ENCODE measurements at places on chromosomes 5 and 9.

- DNase-seq: no peak
These were observed 130.3 kb downstream of the FOXD1 start for GRCh38 chr5:73318308-73318719.

DNA sequence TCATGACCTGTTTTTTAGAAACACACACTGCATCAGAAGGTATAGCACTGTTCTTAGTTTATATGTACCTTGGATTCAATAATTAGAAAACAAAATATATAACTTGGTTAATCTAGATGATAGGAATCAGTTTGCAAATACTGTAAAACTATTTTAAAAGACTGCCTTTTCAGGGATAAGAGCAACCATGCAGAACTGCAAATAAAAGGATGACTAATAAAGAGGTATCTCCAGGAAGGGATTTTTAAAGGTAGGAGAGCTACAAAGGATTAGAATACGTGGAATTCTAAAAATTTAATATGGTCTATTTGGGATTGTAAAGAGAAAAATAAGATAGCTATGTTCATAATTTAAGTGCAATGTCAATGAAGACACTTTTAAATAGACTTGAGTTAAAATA, 9.4 kb downstream of the GABRA1 start:
- no peak for DNase-seq

- no peak for DNase-seq
These were observed 117.2 kb downstream of the APBA1 start for GRCh38 chr9:69554945-69555344.

DNA sequence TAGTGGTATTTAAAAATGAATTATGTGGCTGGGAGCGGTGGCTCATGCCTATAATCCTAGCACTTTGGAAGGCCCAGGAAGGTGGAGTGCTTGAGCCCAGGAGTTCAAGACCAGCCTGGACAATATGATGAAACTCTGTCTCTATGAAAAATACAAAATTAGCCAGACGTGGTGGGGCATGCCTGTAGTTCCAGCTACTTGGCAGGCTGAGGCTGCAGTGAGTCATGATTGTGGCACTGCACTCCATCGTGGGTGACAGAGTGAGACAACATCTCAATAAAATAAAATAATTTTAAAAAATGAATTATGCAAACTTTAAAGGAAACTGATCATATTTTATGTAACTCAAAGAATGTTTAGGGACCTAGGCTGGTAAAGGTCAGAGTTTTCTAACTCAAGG, 310.8 kb upstream of the DMRT1 start:
- DNase-seq: no peak

- DNase-seq: no peak
These were observed 167.3 kb downstream of the SEC61B start for GRCh38 chr9:99389087-99390033.

- no peak for DNase-seq
These were observed 133.9 kb downstream of the PTTG1 start for GRCh38 chr5:160555581-160555970.

GRCh38 chr5:5886812-5887486, 464.5 kb downstream of the ICE1 start:
- DNase-seq: peak; percentile 22

GRCh38 chr5:138138949-138139780, at the start of gene NME5:
Gene NME5 (minus strand): TSS chr5:138139428. CDS start chr5:138138780, 648 bp downstream.
- no peak for DNase-seq

DNA sequence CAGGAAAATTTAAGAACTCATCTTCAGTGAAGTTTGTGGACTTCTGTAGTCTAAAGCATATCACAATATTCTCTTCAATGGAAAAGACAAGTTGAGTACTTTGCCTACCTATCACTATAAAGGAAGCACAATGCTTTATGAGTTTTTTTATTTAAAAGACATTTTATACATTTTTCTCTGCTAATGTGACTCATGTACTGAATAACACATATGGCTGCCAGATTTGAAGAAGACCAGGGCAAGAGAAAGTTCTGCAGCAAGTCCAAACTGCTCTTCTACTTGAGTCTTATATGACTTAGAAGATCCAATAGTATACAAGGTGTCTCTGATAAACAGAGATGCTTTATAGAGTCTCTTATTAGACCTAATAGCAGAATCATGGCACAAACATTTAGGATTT, 978.4 kb downstream of the TLE4 start:
- DNase-seq: no peak

DNA sequence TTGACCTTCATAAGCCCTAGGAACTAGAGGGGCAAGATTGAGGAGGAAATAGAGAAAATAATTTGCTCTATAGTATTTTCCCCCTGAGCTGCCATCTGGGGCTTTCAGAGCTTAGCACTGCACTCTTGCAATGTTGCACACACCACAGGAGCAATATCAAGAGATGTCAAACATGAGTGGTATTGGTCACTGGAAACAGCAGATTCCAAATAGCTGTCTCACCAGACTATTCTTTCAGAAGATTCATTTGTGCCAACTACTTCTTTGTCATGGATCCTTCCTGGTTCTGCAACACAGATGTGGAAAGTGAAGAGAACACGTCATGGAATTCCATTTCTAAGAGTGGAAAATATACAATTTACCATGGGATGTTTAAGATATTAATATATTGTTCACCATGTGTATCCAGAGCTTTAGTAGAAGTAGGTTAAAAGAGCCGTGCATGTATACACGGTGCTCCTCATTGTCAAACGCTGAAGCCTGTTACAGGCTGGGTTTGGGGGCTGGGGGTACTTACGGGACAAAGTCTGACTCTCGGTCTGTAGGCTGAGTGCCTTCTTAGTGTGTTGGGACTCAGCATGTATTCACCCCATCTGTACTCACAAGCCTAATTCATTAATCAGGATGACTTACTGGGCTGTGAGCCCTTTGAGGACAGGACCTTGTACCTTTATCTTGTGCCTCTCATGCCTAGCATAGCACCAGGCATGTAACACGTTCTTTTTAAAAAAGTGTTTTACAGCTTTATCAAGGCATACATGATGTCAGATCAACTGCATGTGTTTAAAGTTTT, 31.4 kb upstream of the GDNF start:
- no peak for DNase-seq

GRCh38 chr9:69937360-69937759, 106.3 kb upstream of the MAMDC2 start:
- DNase-seq: no peak

DNA sequence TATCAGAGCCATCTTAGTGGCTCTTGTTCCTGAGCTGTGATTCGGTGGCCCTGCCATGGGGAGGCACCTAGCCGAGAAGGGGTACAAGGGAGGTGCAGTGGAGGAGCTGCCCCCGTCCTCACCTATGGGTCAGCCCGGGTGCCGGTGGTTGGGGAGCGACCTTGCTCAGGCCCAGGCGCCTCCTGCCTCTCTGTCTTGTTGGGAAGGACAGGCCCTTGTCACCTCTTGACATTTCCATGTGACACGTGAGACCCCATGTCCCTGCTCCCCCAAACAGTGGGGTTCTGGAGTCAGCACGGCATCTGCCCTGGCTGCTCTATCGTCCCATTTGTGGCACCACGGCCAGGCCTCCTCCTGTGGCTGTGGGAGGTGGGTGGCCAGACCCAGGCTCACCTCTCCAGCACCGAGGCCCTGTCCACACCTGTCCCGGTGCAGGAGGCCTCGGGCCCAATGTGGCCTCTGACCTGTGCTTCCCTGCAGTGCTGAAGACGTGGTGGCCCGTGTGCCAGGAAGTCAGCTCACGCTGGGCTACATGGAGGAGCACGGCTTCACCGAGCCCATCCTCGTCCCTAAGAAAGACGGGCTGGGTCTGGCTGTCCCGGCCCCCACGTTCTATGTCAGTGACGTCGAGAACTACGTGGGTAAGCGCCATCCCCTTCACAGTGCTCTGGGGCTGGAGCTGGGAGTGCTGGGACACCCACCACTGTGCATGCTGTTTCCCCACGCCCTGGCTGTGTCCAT, 68.9 kb downstream of the PHF2 start:
- DNase-seq: peak; percentile 0

- DNase-seq: no peak
These were observed 72.7 kb upstream of the ASS1 start for GRCh38 chr9:130372057-130372456.

GRCh38 chr5:37846786-37847310, 7.0 kb upstream of the GDNF start:
- DNase-seq: no peak

GRCh38 chr5:140609126-140609525, 23.8 kb downstream of the CD14 start:
- DNase-seq: no peak

DNA sequence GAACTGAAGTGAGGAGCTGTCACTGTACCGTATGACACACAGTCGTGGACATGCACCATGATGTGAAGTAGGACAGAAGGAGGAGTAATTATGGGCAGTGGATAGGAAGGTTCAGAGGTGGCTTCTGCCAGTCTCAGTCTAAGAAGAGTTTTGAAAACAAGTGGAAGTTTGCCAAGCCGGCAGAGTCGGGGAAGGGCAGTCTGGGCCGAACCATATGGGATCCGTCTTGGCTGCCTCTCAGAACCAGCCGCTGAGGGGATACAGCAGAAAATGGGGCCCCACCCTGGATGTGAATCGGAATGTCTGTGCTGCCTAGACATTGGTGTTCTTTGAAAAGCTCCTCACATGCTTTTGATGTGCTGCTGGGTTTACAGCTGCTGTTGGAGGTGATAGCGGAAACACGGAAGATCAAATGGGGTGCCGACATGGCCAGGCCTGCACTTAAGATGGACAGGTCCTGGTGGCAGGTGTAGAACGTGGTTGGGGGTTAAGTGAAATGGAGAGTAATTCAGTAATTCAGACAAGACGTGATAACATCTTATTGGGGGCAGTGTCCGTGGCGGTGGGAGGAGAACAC, 11.2 kb downstream of the SNX18 start:
- no peak for DNase-seq

DNA sequence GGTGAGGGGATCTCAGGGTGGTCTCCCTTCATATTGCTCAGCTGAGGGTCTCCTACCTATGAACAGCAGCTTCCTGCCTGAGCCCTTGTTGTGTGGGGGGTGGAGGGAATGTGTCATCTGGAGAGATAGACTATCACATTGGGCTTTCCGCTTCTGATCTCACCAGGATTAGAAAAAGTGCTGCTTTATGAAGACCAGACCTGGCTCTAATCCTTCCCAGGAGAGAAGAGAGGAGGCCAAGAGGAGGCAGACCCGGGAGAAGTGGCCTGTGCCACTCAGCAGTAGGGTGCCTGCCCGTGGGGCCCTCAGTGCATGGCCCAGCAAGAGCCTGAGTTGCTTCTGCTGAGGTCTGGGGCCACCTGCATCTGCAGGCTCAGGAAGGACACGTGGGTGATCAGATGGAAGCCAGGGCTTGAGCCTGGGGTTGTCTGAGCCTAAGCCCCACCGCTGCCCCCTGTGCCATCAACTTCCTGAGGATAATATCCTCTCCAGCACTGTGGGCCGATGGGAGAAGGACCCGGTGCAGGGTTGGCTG, 22.1 kb upstream of the COL5A1 start:
- no peak for DNase-seq

GRCh38 chr5:171888051-171888481, 102.4 kb downstream of the SMIM23 start:
- no peak for DNase-seq

GRCh38 chr5:148384380-148384737, 601 bp downstream of the FBXO38 start:
- DNase-seq: peak; percentile 11

DNA sequence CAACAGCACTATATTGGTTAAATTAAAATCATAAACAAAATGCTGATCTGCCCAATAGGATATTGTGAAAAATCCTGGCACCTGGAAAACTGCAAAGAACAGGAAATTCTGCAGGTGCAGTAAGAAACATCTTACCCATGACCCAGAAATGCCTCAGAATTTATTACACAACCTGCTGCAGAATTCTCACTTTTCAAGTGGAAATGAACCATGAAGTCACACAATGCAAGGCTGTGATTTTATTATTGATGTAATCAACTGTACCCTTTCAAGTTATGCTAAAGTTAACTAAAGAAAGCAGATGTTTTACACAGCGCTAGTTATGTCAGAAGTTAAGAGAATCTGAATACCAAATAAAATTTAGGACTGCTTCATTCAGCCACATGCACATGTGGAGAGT, 6.0 kb downstream of the STRBP start:
- DNase-seq: no peak

DNA sequence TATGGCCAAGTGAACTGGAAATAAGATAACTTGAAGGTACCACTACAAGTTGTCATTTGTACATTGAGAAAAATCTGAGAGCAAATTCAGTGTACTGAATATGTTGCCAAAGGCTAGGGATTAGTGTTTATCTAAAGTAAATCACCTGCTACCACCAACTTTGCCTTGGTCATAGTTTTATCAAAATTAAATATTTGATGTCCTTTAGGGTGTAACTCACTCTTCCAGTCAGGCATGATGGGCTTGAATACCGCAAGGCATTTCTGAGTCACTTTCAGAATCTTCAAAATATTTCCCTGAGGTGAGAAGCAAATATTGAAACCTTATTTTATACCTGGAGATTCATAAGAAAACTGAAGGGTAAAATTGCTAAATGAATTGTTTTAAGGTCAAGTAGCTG, 1338.6 kb upstream of the ACO1 start:
- no peak for DNase-seq

- DNase-seq: no peak
These were observed 359.6 kb upstream of the SMC2 start for GRCh38 chr9:103734471-103734870.

All from stimulated activated CD4-positive, alpha-beta T cell treated with anti-CD3 and anti-CD28 coated beads, Interleukin-1b, Interleukin-23, amount 100 ng/mL, for 48 hours (primary cell).